ENCODE measurements at places on chromosomes 13 and 19.
A peak's percentile ranks its signal among the peaks of the same experiment; 100 is the strongest.

GRCh38 chr19:10105509-10106099 is 558 bp upstream of the PPAN start:
- H3K4me1 ChIP-seq = peaks cover 38% of the 10 kb centered on the region
- peaks cover 28% of the 10 kb centered on the region for H3K36me3 ChIP-seq
- H3K27ac ChIP-seq = peak overlapping the region; percentile 100
- peak overlapping the region; percentile 79 for H3K4me3 ChIP-seq

DNA sequence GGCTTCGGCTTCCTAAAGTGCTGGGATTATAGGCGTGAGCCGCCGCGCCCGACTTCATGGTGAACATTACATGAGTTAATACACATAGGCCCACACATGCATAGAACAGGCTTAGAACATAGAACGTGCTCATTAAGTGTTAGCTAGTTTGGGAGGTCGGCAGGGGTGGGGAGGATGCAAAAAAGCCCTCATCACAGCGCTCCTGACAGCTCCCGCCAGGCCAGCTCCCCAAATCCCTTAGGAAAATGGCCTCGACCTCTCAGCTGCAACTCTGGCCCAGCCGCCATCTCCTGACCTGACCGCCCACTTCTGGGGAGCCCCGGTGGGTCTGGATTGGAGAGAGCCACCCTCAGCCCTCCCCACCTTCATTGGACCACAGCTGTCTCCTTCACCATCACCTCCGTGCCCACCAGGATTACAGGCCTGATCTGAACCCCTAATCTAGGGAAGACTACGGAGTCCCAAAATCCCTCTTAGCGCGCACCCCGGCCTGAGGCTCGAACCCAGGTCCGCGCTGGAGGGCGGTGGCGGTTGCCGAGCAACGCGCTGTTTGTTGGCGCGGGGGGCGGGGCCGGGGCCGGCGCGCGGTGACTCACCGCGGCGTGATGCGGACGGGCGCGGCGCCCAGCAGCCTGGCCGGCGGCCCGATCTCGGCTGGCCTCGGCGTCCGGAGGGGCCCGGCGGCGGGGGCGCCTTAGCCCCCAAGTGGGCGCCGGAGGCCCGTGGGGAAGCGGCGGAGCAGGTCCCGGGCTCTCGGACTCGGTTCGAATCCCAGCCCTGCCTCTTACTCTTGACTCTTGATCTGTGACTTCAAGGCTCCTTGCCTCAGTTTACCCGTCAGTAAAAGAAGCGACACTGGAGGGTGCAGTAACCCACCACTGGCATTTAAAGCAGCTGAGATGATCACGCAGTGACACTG is 26.7 kb upstream of the NANOS3 start:
- peak overlapping the region; percentile 86 for H3K27ac ChIP-seq
- peaks cover 24% of the 10 kb centered on the region for H3K4me1 ChIP-seq
- no peaks in the 10 kb centered on the region for H3K27me3 ChIP-seq

GRCh38 chr13:97215325-97215724 is 6.8 kb upstream of the MBNL2 start:
- peaks cover 55% of the 10 kb centered on the region for H3K4me1 ChIP-seq
- peaks cover 3% of the 10 kb centered on the region for H3K36me3 ChIP-seq
- DNase-seq = no peak
- H3K27ac ChIP-seq = no peak overlapping the region

DNA sequence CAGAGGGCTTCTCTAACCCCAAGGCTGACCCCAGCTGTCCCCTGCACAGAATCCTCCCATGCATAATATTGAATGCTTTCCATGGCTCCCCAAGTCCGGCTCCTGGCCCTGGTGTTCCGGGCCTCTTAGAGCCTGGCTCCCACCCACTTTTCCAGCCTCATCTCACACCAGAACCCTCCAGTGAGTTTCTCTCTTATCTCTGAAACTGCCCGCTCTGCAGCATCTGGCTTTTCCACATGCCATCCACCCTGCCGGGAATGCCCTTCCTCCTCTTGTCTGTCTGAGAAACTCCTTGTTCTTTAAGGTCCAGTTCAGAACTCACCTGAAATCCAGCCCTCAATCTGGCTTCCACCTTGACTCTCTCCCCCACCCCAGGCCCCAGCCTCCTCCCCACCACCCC is 6.8 kb downstream of the SYNGR4 start:
- no peak overlapping the region for H3K4me3 ChIP-seq
- H3K27me3 ChIP-seq = no peaks in the 10 kb centered on the region
- no peak overlapping the region for H3K27ac ChIP-seq
- H3K36me3 ChIP-seq = no peaks in the 10 kb centered on the region

DNA sequence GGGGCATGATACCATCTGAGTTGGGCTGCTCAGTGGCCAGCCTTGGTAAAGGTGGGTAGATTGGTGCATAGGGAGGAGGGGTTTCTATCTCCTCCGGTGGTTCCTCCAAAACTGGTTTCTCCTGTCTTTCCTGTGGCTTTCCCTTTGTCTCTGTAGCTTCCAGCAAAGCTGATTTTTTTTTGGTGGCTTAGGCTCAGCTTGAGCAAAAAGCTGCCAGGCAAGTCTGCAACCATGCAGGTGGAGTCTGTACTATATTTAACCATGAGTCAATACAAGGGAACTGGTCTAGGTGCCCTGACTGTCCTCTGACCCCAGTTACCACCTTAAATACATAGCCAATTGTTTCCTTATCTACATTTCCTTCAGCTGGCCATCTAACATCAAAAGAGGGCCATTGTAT is 64.0 kb upstream of the ZNF681 start:
- H3K27ac ChIP-seq = no peak overlapping the region
- H3K4me1 ChIP-seq = no peaks in the 10 kb centered on the region
- no peaks in the 10 kb centered on the region for H3K27me3 ChIP-seq
- DNase-seq = no peak
- no peaks in the 10 kb centered on the region for H3K36me3 ChIP-seq
- H3K4me3 ChIP-seq = no peak overlapping the region

DNA sequence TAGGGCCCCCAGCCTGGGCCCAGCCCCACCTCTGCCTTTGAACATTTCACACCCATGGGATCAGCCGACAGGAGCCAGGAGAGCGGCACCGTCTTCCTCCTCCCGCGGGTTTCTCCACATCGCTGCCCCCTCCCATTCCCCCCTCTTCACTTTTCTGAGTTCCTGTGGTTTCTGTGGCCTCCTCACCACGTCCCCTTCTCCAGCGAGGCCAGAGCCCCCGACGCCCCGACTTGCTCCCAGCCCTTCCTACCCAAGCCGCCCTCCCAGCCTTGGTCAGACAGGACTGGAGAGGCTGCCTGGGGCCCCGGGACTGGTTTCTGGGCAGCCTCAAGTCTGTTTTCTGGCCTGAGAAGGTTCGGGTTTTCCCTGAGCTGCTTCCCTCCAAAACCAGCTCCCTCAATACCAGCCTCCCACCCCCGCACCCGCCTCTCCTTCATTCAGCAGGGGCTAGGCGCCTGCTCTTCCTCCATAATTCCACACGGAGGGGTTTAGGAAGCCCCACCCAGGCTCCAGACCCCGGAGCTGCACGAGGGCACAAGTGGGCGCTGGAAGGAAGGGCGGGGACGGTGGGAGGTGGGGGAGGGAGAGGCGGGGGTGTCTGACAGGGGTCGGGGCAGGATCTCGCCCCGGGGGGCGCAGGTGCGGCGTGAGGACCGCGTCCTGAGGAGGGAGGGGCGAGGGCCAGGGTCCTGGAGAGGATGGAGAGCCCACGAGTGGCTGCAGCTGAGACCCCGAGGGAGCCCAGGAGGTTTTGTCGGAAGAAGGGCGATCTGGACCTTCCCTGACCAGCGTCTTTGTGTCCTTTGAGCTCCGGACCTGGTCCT is 4.0 kb upstream of the SIGLEC10 start:
- peaks cover 2% of the 10 kb centered on the region for H3K27me3 ChIP-seq
- H3K27ac ChIP-seq = no peak overlapping the region
- no peak for DNase-seq
- peaks cover 16% of the 10 kb centered on the region for H3K4me1 ChIP-seq

DNA sequence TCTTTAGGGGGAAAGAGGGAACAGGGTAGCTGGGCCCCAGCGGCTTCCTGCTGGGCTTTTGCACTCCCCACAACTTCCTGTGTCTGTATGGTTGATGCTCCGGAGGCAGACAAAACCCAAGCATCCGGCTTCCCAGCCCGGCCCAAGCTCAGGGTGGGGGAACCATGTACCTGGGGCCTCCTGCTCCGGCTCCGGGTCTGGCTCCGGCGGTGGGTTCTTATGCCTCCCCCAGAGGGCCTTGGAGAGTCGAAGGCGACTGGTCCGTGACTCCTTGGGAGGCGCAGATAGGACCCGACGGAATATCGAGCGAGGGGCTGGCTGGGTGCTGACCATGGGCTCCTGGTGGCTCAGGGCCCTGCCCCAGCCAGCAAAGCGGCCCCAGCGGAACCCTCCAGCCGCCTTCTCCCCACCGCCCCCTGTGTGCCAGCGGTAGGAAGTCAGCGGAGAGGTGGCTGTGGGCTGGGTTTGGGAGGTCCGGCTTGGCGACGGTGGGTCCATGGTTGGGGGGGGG is 428 bp downstream of the RASAL3 start:
- peaks cover 4% of the 10 kb centered on the region for H3K27me3 ChIP-seq
- H3K4me1 ChIP-seq = peaks cover 54% of the 10 kb centered on the region
- peak overlapping the region; percentile 88 for H3K27ac ChIP-seq
- peak; percentile 66 for DNase-seq
